IMR-90 (cell line): ENCODE measurements at places on chromosomes 12 and 14. TPM values are rescaled to one million over a fixed set of nuclear protein-coding genes. Genes with fewer than 3 reads are reported as not detected.

Gene SLC4A8
- 3.1 and 3.2 TPM in 2 replicates for polyA plus RNA-seq

Gene PKP2
- polyA plus RNA-seq = 0.10 and 0.11 TPM in 2 replicates

Gene CHST11
- polyA plus RNA-seq = 2.7 and 4.3 TPM in 2 replicates

DNA sequence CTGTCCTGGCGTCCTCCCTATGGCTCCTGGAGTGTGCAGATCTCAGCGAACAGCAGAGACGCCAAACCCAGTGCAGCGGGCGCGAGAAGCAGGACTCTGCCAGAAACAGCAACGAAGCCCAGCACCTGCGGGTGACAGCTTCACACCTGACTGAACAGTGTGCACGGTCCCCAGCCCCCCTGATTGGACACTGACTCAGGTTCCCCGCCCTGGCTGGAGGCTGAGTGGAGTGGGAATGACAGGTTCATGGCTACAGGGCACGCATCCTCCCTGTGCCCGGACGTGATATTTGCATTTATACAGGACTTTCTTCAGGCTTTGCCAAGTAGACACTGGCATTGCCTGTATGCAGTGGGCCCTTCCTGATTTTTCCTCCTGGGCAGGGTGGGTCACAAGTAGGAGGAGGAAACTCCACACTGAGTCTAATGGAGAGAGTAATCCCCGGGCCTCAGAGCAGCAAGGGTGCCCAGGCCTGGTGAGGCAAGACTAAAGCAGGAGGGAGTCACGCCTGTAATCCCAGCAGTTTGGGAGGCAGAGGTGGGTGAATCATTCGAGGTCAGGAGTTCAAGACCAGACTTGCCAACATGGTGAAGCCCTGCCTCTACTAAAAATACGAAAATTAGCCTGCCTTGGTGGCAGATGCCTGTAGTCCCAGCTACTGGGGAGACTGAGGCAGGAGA is 71.6 kb downstream of the ASCL4 start:
- DNase-seq = no peak

DNA sequence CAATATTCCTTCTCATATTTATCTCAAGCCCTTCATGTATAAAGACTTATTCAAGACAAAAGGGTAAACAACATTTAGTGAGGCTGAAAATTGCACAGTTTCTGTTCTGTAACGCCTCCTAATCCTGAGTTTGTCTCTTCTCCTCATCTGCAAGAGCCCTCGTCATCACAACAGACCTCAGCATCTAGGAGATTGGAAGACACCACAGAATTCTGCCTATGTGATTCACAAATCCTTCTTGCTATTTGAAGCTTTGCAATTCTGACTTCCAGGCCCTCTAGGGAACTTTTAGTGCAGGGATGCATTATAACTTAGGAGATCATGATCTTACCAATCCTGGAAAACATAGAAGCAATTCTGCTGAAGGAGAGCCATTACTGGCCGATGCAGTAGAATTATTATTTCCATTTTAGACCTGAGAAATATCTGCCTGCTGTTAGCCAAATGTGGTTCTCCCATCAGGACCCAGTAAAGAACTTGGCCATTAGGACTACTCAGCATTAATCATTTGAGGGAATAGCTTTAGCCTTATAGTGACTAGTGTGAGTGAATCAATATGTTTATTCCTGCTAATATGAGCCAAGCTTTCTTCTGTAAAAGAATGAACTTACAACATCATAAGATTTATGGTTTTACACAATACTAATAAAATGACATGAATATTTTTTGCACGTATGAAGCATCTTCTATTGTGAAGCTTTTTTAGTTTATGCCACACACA is 119.5 kb downstream of the ANO4 start:
- peak; percentile 37 for DNase-seq

GRCh38 chr12:94570161-94570560 is 80.2 kb downstream of the TMCC3 start:
- DNase-seq = peak; percentile 28

DNA sequence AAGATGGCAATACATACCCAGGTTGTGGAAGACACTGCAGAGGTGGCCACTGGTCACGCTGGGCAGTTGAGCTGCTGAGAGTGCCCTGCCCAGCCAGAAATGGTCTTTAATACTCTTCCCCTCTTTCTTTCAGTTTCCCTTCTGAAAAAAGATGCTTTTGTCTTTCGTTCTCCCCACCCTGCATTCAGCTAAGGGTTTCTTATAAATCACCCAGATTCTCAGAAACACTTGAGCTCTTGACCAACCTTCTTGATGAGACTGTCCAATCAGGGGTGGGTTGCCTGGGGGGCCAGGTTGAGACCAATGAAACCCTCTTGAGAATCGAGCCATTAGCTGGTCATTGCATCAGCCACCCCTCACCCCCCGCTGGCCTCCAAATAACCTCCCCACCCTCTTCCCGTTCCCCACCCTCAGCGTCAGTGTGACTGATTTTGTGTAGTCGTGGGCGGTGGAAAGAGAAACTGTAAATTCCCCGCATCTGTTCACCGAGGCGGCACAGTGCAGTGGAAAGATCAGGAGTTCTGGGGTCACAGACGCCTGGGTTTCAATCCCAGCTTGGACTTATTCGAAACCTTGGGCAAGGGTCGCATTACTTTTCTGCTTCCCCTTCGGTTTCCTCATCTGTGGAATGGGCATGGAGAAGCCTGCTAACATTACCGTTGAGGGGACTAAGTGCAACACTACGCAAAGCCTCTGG is 52.3 kb downstream of the SLC25A47 start:
- peak; percentile 99 for DNase-seq

DNA sequence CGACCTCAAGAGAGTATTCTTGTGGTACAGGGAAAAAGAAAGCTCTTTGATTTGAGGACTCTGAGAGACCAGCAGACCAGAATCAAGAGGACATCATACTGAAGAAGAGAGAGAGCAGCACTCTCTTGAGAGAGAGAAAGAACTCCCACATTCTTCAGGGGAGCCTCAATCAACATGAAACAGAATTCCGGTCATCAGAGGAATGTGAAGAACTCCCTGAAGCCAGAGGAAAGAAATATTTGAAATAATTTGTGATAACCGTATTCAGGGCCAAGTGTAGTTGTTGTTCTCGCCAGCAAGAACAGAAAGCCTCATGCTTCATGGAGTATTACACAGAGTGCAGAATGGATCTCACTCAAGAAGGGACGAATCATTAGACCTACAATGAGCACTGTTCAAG is 363.8 kb upstream of the TMEM132C start:
- DNase-seq = no peak
